Stimulated activated CD8-positive, alpha-beta memory T cell treated with anti-CD3 and anti-CD28 coated beads, Interleukin-4, amount 100 ng/mL, for 1 hour (primary cell): ENCODE measurements at places on chromosomes 3 and 15.

DNA sequence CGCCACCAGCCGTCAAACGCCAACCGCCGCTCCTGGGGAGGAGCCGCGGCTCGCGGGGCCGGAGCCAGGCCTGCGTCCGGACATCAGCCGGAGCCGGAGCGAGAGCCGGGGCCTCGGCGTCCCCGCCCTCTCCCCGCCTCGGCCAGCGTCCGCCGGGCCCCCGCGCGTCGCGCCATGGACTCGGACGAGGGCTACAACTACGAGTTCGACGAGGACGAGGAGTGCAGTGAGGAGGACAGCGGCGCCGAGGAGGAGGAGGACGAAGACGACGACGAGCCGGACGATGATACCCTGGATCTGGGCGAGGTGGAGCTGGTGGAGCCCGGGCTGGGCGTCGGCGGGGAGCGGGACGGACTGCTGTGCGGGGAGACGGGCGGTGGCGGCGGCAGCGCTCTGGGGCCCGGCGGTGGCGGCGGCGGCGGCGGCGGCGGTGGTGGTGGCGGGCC is 359 bp downstream of the ARIH1 start:
- DNase-seq, result no peak

DNA sequence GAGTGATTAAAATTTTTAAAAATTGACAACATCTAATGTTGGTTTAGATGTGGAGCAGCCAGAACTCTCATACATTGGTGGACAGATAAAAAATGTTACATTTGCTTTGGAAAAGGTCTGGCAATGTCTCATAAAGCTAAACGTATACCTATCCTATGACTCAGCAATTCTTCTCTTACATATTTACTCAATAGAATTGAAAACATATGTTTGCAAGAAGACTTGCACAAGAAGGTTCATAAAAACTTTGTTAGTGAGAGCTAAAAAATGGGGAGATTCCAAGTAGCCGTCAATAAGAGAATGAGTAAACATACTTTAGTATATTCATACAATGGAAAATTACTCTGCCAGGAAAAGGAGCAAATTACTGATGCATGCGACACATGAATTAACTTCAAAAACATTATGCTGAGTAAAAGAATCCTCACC is 30.0 kb downstream of the MASP1 start:
- DNase-seq, result no peak

- peak; percentile 44 for DNase-seq
These were observed 7.7 kb downstream of the BHLHE40 start for GRCh38 chr3:4986782-4987537.

DNA sequence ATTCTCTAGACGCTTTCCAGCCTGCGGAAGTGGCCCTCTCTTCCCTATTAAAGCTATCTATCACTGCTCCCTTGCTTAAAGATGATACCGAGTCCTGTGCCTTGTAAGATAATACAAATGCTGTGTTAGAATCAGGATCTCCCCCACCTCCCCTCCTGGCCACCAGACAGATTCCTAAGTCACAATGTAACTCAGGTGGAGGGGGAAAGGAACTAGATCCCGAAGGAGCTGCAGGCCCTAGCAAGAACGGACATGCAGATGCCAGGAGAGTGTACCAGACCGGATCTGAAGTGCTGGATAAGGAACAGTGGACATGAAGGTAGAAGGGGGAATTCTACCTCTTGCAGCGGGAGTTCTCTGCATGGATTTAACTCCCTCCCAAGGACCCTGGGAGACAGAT is 230.7 kb upstream of the LYSMD4 start:
- no peak for DNase-seq

- no peak for DNase-seq
These were observed 9.9 kb downstream of the SPCS1 start for GRCh38 chr3:52715714-52716305.

- DNase-seq, result no peak
These were observed 333.1 kb upstream of the KCNMB2 start for GRCh38 chr3:178203165-178203564.

DNA sequence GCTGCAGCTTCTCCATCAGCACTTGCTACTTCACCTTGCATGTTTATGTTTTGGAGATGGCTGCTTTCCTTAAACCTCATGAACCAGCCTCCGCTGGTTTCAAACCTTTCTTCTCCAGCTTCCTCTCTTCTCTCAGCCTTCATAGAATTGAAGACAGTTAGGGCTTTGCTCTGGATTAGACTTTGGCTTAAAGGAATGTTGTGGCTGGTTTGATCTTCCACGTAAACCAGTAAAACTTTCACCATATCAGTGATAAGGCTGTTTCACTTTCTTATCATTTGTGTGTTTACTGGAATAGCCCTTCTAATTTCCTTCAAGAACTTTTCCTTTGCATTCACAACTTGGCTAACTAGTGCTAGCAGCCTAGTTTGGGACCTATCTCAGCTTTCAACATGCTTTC is 11.7 kb upstream of the GNAT1 start:
- DNase-seq, result no peak

- no peak for DNase-seq
These were observed 36.1 kb downstream of the TRAK1 start for GRCh38 chr3:42127226-42127625.

DNA sequence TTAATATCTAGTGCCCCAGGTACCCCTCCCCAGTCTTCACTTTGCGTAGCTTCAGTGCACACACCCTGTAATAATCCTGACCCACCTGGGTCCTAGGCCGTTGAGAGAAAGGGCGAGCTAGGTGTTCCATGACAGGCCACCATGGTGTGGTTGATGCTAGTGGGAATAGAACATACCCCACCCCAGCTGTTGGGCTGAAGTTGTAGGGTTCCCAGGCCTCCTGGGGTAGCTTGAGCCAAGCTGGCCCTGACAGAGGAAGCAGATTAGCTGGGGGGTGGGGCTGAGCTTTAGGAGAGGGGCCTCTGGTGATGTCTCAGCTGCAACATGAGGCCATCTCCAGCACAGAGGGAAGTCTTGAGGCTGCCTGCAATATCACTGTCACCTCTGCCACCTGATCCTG is 40.5 kb downstream of the RAB11A start:
- DNase-seq, result no peak

GRCh38 chr3:51620543-51620942 is 50.5 kb upstream of the TEX264 start:
- no peak for DNase-seq

GRCh38 chr3:143249014-143249413 is 129.4 kb downstream of the CHST2 start:
- DNase-seq, result no peak

- DNase-seq, result no peak
These were observed 159.4 kb downstream of the KLF13 start for GRCh38 chr15:31485911-31486461.

GRCh38 chr3:168085491-168086119 is 10.1 kb downstream of the GOLIM4 start:
- no peak for DNase-seq

- DNase-seq, result no peak
These were observed 1065.2 kb downstream of the ZPLD1 start for GRCh38 chr3:103499967-103500366.

DNA sequence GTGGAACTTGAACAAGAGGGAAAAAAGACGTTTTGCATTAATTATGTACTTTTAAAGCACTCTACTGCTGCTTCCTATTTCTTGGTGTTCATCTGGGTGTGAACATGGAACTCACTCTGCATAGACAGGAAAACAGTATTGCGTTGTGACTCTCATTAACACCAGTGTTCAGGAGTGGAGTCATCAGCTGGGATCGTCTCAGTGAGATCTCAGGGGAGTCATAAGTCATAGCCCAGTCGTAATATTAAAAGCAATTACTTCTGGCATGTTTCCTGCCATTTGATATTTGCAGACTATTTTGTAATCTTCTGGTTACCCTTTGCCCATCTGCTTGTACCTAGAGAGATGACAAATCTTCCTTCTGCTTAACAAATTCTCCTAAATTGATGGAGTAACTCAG is 462.0 kb upstream of the ATP11B start:
- DNase-seq, result no peak

DNA sequence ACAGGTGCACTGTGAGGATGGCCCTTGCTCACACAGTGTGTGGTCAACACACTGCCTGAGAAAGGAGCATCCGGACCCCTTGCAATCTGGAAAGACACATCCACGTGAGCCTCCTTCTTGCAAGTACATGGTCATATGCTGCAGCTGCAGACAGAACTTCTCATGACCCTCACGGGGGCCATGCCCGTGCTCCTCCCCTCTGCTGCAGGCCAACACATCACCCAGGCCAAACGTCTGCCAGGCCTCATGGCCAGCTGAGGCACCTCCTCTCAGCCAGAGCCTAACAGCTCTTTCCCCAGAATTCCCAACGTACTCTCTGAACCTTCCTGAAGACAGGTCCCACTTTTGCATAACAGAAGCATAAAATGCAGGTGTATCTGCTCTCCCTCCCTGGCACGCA is 25.3 kb downstream of the SLC41A3 start:
- no peak for DNase-seq

- DNase-seq, result no peak
These were observed 100.4 kb downstream of the PCCB start for GRCh38 chr3:136350557-136350956.

DNA sequence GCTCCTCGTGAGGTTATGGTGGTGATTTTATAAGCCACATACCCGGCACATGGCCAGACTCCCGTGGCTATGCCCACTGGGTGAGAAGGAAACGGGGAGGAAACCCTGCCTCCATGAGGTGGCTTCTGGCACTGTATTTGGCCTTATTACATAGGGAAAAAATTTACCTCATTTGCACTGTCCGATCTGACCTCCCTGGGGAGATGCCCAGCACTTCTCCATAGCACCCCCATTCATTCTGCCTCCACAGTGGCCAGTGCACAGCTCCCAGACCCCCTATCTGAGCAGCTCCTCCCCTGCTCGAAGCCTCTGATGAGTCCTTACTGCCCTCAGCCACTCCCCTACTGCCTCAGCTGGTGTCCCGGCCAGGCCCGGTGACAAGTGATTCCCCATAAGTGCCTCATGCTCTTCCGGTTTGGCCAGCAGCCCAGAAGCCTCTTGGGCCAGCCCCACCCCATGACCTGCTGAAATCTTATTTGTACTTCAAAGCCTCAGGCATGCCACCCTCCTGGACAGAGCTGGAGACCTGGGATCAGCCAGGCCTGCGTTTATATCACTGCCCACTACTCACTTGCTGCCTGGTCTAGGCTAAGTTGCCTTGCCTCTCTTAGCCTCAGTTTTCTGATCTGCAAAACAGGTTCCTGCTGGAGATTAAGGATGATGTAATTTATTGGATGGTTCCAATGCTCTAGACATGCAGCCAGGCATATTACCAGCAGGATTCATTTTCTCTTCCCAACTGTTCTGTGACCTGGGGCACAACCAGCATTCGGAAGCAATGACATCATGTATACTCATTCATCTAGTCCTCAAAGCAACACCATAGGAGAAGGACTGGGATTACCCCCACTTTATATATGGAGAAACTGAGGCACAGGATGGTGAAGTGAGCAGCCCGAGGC is 30.6 kb upstream of the SLC6A6 start:
- DNase-seq, result no peak

DNA sequence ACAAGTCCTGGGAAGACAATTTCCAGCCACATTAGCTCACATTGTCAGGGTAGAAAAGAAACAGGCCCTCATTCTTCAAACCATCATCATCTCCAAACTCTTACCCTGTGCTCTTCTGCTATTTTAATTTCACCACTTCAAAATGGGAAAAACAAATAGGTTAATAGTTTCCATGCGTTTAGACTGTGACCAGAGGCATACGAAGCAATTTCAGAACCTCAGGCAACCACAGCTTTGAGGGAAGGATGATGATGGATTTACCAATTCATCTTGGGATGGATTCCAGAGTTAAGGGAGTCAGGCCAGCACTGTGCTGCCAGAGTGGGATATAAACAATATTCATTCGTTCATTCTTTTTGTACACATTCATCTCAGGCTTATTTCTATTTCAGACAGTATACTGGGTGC is 307.8 kb upstream of the TPRG1 start:
- no peak for DNase-seq

DNA sequence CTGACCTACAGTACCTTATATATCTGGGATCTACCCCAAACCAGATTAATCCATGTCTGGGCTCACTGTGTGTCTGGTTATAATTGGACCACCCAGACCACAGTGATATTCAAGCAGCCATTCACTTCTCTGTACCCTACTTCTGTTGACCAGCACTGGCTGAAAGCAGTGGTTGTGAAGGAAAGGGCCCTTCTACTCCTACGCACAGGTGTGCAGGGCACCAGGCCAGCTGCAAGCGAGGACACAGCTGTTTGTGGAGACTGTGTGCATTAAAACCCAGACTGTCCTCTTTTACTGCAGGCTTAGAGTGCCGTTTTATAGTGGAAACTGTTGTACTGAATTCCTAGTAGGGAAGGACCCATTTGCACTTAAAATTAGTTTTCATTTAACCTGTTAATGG is 29.5 kb downstream of the CTDSPL start:
- DNase-seq, result no peak

DNA sequence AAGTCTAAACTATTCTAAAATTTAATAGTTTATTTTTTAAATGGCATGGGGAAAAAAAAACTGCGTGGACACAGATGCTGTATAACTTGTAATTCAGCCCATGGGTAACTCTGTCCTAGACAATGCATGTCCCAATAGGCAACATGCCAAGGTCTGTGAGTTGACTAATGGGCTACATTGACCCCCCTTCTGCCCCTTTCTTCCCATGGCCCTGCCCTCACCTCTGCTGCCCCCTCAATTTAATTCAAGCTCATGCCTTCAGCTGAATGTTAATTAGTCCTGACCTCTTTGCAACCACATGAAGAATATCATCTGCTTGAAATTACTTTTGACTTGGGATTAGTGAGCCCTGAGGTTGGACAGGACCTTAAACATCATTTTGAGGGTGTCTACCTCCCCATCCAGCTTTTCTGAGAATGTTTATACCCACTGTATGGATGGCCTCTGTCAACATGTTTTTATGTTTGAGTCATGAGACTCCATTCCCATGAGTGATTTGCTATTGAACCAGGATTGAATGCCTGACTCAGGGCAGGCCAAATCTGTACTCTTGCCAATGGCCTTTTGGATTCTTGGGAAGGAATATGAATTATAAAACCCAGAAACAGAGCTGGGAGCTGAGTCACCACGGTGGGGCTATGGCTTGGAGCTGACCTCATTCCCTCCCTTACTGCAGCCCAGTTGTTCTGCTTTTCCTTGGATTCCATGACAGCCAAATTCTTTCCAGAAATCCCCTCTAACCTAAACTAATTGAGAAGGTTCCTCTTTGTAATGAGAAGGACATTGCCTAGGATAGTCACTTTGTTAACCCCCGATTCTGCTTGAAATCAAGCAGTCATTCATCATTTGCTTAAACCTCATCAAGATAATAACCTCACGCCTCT is 33.5 kb upstream of the PDE8A start:
- no peak for DNase-seq

- DNase-seq, result no peak
These were observed 14.7 kb downstream of the CHD2 start for GRCh38 chr15:92914768-92915221.

- no peak for DNase-seq
These were observed 49.7 kb downstream of the CCK start for GRCh38 chr3:42216302-42216701.
